ENCODE measurements at places on chromosomes 1 and 21. TPM values are rescaled to one million over a fixed set of nuclear protein-coding genes. Genes with fewer than 3 reads are reported as not detected.

- no peak overlapping the region for H3K4me3 ChIP-seq
- H3K36me3 ChIP-seq = no peaks in the 10 kb centered on the region
- H3K27ac ChIP-seq = no peak overlapping the region
- DNase-seq = no peak
- H3K4me1 ChIP-seq = no peaks in the 10 kb centered on the region
- no peaks in the 10 kb centered on the region for H3K27me3 ChIP-seq
These were observed 164.1 kb upstream of the POGK start for GRCh38 chr1:166675213-166675612.

- H3K4me3 ChIP-seq = peak overlapping the region; percentile 38
- DNase-seq = no peak
- H3K27me3 ChIP-seq = no peaks in the 10 kb centered on the region
- H3K4me1 ChIP-seq = peaks cover 13% of the 10 kb centered on the region
These were observed 24.1 kb upstream of the ETV3 start for GRCh38 chr1:157162345-157162744.

DNA sequence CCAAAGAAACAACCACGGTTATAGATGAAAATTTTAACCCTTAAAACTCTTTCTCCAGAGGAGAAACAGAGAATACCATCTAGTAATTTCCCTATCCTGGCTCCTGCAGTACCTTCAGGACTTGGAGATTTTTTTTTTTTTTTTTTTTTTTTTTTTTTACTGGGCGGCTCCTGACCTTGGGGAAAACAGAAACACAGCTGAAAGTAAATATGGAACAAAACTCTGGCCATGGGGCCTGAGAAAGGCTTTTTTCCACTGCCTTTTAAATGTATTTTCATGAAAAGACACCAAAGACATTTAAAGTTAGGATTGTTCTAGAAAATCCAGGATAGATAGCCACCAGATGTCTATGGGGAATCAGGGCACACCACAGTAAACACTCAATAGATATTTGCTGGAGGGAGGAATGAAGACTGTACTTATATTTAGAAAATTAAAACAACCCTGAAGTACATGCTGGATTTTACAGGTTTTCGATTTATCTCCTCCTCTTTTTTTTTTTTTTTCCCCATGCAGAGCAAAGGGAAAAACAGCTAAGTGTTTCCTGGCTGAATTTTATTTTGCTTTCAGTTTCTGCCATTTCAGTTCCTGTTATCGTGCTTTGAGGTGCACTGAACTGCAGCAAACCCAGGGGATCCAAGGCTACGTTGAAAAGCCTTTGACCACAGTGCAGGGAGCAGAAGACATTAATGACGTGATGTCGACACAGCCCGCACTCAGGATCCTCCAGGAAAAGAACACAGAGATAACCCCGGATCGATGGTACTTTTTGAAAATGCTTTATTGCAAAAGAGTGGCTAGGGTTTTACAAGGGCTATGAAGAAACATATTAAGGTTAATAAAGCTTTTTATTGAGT is 35.7 kb upstream of the CNN3 start:
- no peak for DNase-seq
- H3K27ac ChIP-seq = no peak overlapping the region
- no peaks in the 10 kb centered on the region for H3K36me3 ChIP-seq
- no peak overlapping the region for H3K4me3 ChIP-seq

GRCh38 chr1:156281693-156282478 is 739 bp downstream of the SMG5 start:
- peak overlapping the region; percentile 98 for H3K4me3 ChIP-seq
- peak overlapping the region; percentile 8 for H3K27ac ChIP-seq
- peaks cover 18% of the 10 kb centered on the region for H3K36me3 ChIP-seq
- H3K27me3 ChIP-seq = no peaks in the 10 kb centered on the region
- H3K4me1 ChIP-seq = no peaks in the 10 kb centered on the region
- no peak for DNase-seq

DNA sequence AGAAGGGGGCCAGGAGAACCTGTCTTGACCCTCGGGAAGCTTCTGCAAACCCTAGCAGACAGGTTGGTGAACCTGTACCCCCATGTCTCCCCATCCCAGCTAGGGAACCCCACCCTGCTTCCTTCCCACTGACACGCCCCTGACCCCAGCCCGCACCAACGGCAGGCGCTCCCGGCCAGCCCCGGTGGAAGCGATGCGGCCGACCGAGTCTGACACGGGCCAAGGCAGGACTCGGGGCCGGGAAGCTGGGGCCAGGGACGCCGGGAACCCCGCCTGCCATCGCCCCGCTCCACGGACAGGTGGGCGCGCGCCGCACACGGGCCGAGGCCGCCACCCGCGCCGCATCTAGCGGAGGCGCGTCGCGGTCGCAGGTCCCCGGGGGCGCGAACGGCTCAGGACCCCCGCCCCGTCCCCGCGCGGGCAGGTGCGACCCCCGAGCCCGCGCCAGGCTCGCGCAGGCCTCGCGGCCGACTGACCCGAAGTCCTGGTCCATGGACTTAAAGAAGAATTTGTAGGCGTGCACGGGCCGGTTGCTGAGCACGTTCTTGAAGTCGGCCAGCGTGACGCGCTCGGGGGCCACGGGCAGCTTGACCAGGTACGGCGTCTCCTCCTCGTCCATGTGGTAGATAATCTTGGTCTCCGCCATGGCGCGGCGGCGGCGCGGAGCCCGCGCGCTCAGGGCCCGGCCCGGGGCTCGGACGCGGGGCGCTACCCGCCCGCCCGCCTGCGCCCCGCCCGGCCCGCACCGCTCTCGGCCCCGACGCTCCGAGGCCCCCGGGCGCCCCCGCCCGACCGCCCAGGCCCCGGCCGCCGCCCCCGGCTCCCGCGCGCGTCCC is 580 bp downstream of the DVL1 start:
- no peak for DNase-seq
- H3K27me3 ChIP-seq = no peaks in the 10 kb centered on the region
- H3K4me3 ChIP-seq = peak overlapping the region; percentile 72
- H3K27ac ChIP-seq = no peak overlapping the region
- 0 out of 2 replicates have a peak, but pooled peaks cover 2% of the 10 kb centered on the region for H3K36me3 ChIP-seq
- H3K4me1 ChIP-seq = no peaks in the 10 kb centered on the region

DNA sequence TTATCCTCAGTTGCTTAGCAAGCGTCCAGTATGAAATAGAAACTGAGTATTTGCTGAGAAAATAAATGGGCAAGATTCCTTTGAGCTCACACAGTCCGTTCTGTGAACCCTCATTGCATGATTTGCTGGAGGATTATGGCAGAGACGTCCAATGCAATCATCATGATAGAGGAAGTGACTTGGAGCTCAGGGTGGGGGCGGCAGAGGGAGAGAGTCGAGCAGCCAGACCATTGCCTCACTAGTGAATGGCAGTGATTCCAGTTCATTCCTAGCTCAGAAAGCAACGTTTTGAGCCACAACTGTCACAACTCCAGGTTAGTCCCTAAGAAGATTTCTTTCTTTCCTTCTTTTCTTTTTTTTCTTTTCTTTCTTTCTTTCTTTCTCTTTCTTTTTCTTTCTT is 27.5 kb upstream of the COL9A2 start:
- no peaks in the 10 kb centered on the region for H3K36me3 ChIP-seq
- no peak overlapping the region for H3K27ac ChIP-seq

DNA sequence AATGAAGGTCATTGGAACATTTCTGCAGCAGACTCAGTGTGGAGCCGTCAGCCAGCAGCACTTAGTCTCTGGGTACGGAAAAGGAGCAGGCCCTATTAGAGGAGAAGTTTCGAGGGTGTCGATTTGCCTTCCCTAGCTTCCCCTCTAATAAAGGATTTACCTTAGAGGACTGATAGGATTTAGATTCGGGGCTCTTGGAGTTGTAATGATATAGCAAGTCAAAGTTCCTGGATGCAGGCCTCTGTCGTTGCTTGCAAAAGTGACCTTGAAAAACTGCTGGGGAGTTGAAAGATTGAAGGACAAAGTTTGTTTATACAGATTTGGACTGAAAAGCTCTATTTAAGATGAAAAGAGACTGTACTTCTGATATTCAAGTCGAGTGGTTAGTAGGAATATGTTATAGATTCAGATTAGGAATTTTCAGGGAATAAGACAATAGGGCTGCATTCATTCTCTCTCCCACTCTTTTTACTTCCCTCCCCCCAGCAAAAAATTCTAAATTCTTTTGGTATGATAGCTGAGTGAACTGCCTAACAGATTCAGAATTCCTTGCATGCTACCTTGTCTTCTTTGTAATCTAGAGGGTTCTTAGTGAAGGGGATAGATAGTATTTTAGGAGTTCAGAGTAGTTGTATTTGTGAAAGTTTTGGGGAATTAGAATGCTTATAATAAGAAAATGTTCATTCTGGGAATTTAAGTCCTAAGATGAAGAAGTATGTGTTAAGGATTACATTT is 19.2 kb downstream of the NFYC start:
- peak overlapping the region; percentile 93 for H3K4me3 ChIP-seq
- no peaks in the 10 kb centered on the region for H3K27me3 ChIP-seq
- no peak for DNase-seq

GRCh38 chr1:161044535-161044907 is 1.3 kb downstream of the USF1 start:
- no peak overlapping the region for H3K27ac ChIP-seq
- no peaks in the 10 kb centered on the region for H3K27me3 ChIP-seq
- H3K4me1 ChIP-seq = peaks cover 2% of the 10 kb centered on the region
- no peak for DNase-seq
- peaks cover 34% of the 10 kb centered on the region for H3K36me3 ChIP-seq

- H3K27ac ChIP-seq = no peak overlapping the region
- peak; percentile 64 for DNase-seq
- H3K4me1 ChIP-seq = peaks cover 6% of the 10 kb centered on the region
- H3K27me3 ChIP-seq = no peaks in the 10 kb centered on the region
These were observed 948 bp downstream of the TXLNA start for GRCh38 chr1:32180186-32181060.

DNA sequence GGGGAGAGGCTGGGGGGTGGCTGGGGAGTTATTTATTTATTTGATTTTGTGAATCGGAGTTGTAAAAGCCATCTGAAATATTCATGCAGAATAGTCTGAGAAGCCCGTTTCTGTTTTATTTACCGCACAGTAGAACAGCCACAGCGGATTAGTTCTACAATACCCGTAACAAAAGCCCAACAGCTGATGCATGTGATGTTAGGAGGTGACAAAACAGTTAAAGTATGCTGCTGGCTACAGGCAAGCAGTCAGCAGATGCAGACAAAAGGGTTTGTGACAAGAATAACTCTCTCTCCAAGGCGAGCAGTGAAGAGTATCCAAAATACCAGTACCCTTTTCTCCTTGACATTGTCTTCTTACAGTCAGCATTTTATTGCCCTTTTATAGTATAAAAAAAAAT is 42.0 kb downstream of the PROX1 start:
- no peaks in the 10 kb centered on the region for H3K27me3 ChIP-seq
- DNase-seq = no peak
- H3K4me1 ChIP-seq = peaks cover 20% of the 10 kb centered on the region
- no peak overlapping the region for H3K27ac ChIP-seq
- H3K36me3 ChIP-seq = no peaks in the 10 kb centered on the region
- H3K4me3 ChIP-seq = no peak overlapping the region

DNA sequence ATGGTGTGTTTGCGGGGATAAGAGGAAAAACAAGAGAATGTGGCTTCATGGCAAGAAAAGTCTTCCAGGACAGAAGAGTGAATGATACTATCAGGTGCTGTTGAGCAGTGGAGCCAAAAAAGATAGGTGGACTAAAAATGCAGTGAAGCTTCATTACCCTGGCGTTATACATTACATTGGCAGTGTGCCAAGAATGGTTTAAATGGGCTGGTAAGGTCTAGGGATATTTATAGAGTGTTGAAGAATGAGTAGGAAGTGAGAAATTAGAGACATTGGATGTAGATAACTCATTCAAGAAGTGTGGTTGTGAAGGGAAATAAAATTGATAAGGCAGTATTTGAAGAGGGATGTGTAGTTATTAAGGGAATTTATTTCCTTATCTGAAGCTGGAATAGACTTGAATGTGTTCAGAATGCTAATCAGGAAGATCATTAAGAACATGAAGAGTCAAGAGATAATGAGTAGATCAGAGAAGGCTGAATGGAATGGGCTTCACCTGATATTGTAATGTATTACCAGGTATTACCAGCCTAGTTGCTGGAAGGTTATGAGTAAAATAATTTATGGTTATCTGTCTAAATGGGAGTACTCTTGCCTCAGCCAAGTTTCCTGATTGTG is 72.7 kb downstream of the MAST2 start:
- no peaks in the 10 kb centered on the region for H3K27me3 ChIP-seq
- H3K4me3 ChIP-seq = no peak overlapping the region
- H3K4me1 ChIP-seq = no peaks in the 10 kb centered on the region
- H3K27ac ChIP-seq = no peak overlapping the region
- DNase-seq = no peak

GRCh38 chr1:208895181-208895580 is 651.0 kb upstream of the PLXNA2 start:
- no peaks in the 10 kb centered on the region for H3K36me3 ChIP-seq
- H3K4me1 ChIP-seq = no peaks in the 10 kb centered on the region
- H3K27ac ChIP-seq = no peak overlapping the region
- H3K27me3 ChIP-seq = no peaks in the 10 kb centered on the region

GRCh38 chr1:219119839-219120238 is 53.8 kb upstream of the LYPLAL1 start:
- H3K4me3 ChIP-seq = no peak overlapping the region
- H3K27ac ChIP-seq = no peak overlapping the region
- H3K4me1 ChIP-seq = no peaks in the 10 kb centered on the region
- no peak for DNase-seq
- no peaks in the 10 kb centered on the region for H3K36me3 ChIP-seq
- no peaks in the 10 kb centered on the region for H3K27me3 ChIP-seq

- H3K27ac ChIP-seq = no peak overlapping the region
- H3K4me1 ChIP-seq = peaks cover 11% of the 10 kb centered on the region
- DNase-seq = no peak
- no peaks in the 10 kb centered on the region for H3K36me3 ChIP-seq
These were observed 5.4 kb downstream of the KRTAP10-12 start for GRCh38 chr21:44702111-44702972.

DNA sequence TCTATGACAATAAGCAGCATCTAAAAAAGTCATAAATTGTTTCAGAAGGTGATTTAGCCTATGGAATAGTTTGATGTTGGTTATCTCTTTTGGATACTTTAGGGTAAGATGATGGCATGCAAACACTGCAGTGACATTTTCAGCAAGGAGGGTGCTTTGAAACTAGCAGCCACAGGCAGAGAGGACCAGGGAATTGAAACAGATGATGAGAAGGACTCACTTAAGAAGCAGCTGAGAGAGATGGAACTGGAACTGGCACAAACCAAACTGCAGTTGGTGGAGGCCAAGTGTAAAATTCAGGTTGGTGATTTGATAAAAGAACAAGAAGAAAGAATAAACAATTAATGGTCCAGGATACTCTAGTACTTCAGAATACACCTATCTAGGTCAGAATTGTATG is 11.2 kb upstream of the CACYBP start:
- H3K27ac ChIP-seq = no peak overlapping the region
- H3K27me3 ChIP-seq = no peaks in the 10 kb centered on the region
- no peak overlapping the region for H3K4me3 ChIP-seq
- H3K36me3 ChIP-seq = peaks cover 29% of the 10 kb centered on the region
- H3K4me1 ChIP-seq = no peaks in the 10 kb centered on the region
- DNase-seq = no peak

Gene CYP4Z1
- total RNA-seq = not detected

Gene NLRP3
- total RNA-seq = not detected

Gene TCEA3
- total RNA-seq = 0.29 TPM

Gene KDM1A
- 204 TPM for total RNA-seq

Gene S1PR1
- 0.26 TPM for total RNA-seq

Gene AGMAT
- total RNA-seq = 4.0 TPM

Gene IQGAP3
- total RNA-seq = 24.5 TPM

Gene TMOD4
- 1.6 TPM for total RNA-seq

Gene KCNK1
- 9.9 TPM for total RNA-seq

Gene GBP2
- total RNA-seq = not detected

Gene ADAM15
- total RNA-seq = 29.6 TPM
